ENCODE measurements at places on chromosomes 3 and 15. TPM values are rescaled to one million over a fixed set of nuclear protein-coding genes. Genes with fewer than 3 reads are reported as not detected.

Gene TLR9
- total RNA-seq, result not detected

GRCh38 chr3:131806736-131807135 is 228.1 kb downstream of the CPNE4 start:
- H3K4me1 ChIP-seq, result no peaks in the 10 kb centered on the region
- no peak for DNase-seq
- H3K4me3 ChIP-seq, result no peak overlapping the region
- H3K36me3 ChIP-seq, result no peaks in the 10 kb centered on the region

- H3K4me1 ChIP-seq, result no peaks in the 10 kb centered on the region
- no peak overlapping the region for H3K27ac ChIP-seq
- H3K4me3 ChIP-seq, result no peak overlapping the region
- DNase-seq, result no peak
- no peaks in the 10 kb centered on the region for H3K36me3 ChIP-seq
Observed at GRCh38 chr3:49867400-49867799, 2.3 kb downstream of the CAMKV start.

DNA sequence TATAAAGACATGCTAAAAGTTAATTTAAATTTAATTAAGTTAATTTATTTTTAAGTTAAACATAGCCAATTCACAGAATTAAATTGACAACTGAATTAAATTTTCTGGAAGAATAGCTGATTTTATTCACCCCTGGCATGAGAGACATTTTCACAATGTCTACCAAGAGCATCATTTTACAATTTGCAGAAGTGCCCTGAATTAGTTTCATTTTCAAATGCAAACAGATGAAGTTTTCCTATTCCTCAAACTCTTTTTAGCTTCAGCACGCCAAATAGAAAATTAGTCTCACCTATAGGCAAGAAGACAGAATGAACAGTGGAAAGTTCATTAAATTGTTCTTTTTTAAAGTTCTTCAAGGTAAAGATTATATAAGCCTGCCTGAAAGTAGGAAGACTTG is 259.3 kb downstream of the ZBBX start:
- no peaks in the 10 kb centered on the region for H3K36me3 ChIP-seq
- no peaks in the 10 kb centered on the region for H3K4me1 ChIP-seq
- H3K27ac ChIP-seq, result no peak overlapping the region
- no peak overlapping the region for H3K4me3 ChIP-seq
- H3K27me3 ChIP-seq, result no peaks in the 10 kb centered on the region

DNA sequence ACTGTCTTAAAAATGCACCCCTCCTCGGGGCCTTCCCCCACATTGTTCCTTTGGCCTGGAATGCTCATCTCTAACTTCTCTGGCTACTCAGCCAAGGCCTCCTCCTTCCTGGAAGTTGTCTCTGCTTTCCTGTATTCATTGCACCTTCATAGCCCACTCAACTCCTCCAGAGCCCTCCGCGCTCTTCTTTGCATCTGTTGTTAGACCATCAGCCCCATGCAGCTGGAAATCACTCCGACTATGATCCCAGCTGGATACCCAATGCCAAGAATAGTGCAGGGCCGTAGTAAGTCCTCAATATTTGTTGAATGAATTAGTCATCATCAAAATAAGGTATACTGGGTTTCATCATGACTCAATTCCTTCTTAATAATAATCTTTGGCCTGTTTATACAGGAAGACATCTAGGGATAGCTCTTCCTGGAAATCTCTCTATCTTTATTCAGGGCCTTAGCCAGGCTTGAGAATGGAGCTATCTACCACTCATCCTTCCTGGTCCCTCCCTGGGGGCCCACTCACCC is 112.7 kb downstream of the SYNPR start:
- no peaks in the 10 kb centered on the region for H3K36me3 ChIP-seq
- no peak for DNase-seq
- no peak overlapping the region for H3K4me3 ChIP-seq

DNA sequence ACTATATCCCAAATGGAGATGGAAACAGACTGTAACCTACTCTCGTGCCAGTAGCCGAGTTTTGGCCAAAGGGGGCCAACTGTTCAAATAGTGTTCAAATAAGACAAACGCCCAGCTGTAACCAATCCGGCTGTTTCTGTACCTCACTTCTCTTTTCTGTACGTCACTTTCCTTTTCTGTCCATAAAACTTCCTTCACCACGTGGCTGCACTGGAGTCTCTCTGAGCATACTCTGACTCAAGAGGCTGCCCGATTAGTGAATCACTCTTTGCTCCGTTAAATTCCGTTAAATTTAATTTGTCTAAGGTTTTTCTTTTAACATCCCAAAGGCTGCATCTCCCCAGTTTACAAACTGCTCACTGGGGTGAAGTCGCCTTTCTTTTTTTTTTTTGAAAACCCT is 219.2 kb upstream of the P2RY1 start:
- no peak overlapping the region for H3K27ac ChIP-seq
- DNase-seq, result peak; percentile 5
- H3K4me3 ChIP-seq, result no peak overlapping the region
- H3K27me3 ChIP-seq, result peaks cover 1% of the 10 kb centered on the region

- no peaks in the 10 kb centered on the region for H3K27me3 ChIP-seq
- no peak overlapping the region for H3K4me3 ChIP-seq
- H3K4me1 ChIP-seq, result peaks cover 24% of the 10 kb centered on the region
- H3K27ac ChIP-seq, result no peak overlapping the region
Observed at GRCh38 chr15:39786447-39787056, 3.9 kb upstream of the FSIP1 start.

Gene TPRG1
- total RNA-seq, result not detected

GRCh38 chr3:154123906-154124305 is 2.7 kb downstream of the ARHGEF26 start:
- no peaks in the 10 kb centered on the region for H3K27me3 ChIP-seq
- H3K27ac ChIP-seq, result no peak overlapping the region
- H3K36me3 ChIP-seq, result no peaks in the 10 kb centered on the region
- no peak overlapping the region for H3K4me3 ChIP-seq
- no peaks in the 10 kb centered on the region for H3K4me1 ChIP-seq

Gene PCNP
- 87.5 TPM for total RNA-seq

DNA sequence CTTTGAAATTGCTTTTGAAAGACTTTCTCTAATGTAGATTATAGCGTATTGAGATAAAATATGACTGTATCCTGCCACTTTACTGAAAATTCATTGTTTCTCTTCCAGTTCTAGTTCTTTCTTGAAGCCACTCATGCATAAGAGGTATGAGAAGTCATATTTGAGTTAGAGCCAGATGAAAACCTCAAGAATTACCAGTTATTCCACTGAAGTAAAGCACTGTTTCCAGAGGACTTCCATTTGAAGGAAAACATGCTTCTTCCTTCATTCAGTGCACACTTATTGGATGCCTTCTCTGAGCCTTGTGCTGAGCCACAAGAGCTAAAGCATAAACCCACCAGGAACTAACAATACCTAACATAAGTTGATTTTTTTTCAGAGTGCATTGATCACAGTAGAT is 513.4 kb downstream of the ZNF385D start:
- no peak overlapping the region for H3K4me3 ChIP-seq
- no peak for DNase-seq
- H3K36me3 ChIP-seq, result no peaks in the 10 kb centered on the region
- no peaks in the 10 kb centered on the region for H3K27me3 ChIP-seq

- no peaks in the 10 kb centered on the region for H3K27me3 ChIP-seq
- DNase-seq, result no peak
- H3K36me3 ChIP-seq, result no peaks in the 10 kb centered on the region
- no peaks in the 10 kb centered on the region for H3K4me1 ChIP-seq
- no peak overlapping the region for H3K4me3 ChIP-seq
- no peak overlapping the region for H3K27ac ChIP-seq
Observed at GRCh38 chr3:146598535-146598934, 6.6 kb downstream of the PLSCR5 start.

- H3K4me1 ChIP-seq, result no peaks in the 10 kb centered on the region
- H3K27me3 ChIP-seq, result no peaks in the 10 kb centered on the region
- H3K27ac ChIP-seq, result no peak overlapping the region
- no peak for DNase-seq
Observed at GRCh38 chr3:57252404-57252803, 24.9 kb downstream of the APPL1 start.

GRCh38 chr3:85591451-85591850 is 632.7 kb downstream of the CADM2 start:
- DNase-seq, result no peak
- no peak overlapping the region for H3K27ac ChIP-seq
- no peaks in the 10 kb centered on the region for H3K4me1 ChIP-seq

GRCh38 chr15:52324109-52324508 is 28.5 kb upstream of the MYO5C start:
- no peaks in the 10 kb centered on the region for H3K27me3 ChIP-seq
- peaks cover 8% of the 10 kb centered on the region for H3K36me3 ChIP-seq
- no peak overlapping the region for H3K27ac ChIP-seq
- peaks cover 2% of the 10 kb centered on the region for H3K4me1 ChIP-seq
- DNase-seq, result no peak

DNA sequence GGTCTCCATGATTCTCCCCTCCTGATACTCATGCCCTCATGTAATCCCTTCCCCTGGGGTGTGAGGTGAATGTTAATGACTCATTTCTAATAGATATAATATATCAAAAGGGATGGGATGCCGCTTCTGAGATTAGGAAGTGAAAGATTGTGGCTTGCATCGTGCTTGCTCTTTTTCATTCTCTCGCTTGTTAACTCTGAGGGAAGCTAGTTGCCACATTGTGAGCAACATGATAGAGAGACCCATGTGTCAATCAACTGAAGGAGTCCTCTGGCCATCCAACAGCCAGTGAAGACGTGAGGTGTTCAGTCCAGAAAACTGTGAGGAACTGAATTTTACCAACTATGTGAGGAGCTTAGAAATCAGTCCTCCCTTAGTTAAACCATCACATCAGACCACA is 28.9 kb upstream of the DRD3 start:
- H3K27me3 ChIP-seq, result peaks cover 7% of the 10 kb centered on the region
- DNase-seq, result no peak
- no peaks in the 10 kb centered on the region for H3K36me3 ChIP-seq

DNA sequence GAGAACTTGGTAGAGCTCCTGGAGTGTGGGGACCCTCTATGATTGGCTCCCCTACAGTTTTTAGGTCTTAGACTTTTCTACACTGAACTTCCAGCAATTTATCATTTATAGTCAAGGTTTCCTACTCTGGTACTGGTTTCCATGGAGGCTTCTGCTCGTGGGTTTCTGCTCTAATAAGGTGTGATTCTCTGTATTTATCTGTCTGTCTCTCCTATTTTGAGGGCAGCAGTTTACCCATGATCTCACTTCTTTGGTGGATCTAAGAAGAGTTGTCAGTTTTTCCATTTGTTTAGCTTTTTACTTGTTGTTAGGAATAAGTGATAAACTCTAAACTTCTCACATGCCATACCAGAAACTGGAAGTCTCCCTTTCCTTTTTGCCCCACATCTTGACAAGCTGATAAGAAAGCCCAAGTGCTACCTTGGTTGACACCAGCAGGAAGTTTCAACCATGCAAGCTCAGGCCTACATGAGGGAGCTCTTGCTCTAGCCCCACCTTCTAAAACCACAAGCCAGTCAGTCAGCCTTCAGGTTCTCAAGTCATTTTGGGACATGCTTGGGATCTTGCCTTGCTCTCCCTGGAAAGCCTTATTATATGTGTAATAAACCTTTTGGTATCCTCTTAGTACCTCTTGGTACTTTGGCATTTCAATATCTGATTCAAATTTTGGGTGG is 10.0 kb downstream of the TIMMDC1 start:
- H3K4me1 ChIP-seq, result no peaks in the 10 kb centered on the region
- no peak overlapping the region for H3K27ac ChIP-seq
- peaks cover 21% of the 10 kb centered on the region for H3K36me3 ChIP-seq
- H3K27me3 ChIP-seq, result no peaks in the 10 kb centered on the region
- H3K4me3 ChIP-seq, result no peak overlapping the region

DNA sequence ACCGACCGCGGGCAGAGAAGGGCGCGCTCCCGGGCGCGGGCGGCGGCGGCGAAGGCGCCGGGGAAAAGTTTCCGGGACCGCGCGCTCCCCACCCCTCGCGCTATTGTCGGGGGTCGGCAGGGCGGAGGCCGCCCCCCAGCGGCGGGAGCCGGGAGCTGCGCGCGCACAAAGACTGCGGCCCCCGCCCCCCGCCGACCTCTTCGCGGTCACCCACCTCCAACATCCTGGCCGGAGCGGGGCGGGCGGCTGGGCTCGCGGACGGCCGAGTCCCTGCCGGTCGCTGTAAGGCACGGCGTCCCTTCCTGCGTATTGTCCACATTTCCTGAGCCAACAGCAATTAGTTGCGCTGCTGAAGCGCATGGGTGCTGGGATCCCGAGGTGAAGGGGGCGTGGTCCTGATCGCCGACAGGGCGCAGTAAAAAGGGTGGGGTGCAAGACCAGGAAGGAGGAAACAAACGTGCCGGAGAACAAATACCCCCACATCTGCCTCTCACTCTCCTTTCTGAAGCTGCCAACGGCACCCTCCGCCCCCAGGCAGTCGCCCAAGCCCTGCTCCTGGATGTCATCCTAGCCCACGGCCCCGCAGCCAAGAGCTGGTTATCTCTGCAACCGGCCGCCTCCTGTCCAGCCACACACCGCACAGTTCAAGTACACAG is at the start of gene TMEM44:
Gene TMEM44, minus strand, starts transcription at position 71 of the 656 bp plus-strand sequence. CDS start 204 bp downstream, outside the sequence.
- peak within 1 kb of the TSS; percentile 75 for H3K4me3 ChIP-seq
- peak; percentile 69 for DNase-seq
- peaks cover 12% of the 10 kb centered on the region for H3K36me3 ChIP-seq
- no peaks in the 10 kb centered on the region for H3K27me3 ChIP-seq
- H3K27ac ChIP-seq, result peak within 1 kb of the TSS; percentile 64

DNA sequence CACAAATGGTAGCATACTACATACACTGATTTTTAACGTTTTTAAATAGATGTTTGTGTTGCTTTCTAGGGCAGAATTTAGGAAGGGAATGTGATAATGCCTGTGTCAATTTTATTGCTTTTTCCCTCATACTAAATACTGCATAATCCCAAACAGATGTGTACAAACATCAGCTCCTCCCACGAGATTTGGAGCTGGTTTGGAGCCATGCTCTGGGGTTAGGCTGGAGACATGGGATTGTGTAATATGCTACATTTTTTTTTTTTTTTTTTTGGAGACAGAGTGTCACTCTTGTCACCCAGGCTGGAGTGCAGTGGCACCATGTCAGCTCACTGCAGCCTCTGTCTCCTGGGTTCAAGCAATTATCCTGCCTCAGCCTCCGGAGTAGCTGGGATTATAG is 80.1 kb downstream of the EBLN2 start:
- H3K36me3 ChIP-seq, result no peaks in the 10 kb centered on the region
- H3K27me3 ChIP-seq, result peaks cover 4% of the 10 kb centered on the region
- DNase-seq, result no peak

- no peak for DNase-seq
- no peak overlapping the region for H3K4me3 ChIP-seq
- H3K27ac ChIP-seq, result no peak overlapping the region
- no peaks in the 10 kb centered on the region for H3K36me3 ChIP-seq
Observed at GRCh38 chr3:160698599-160699195, 21.7 kb downstream of the ARL14 start.

Gene LINS1
- 10.6 TPM for total RNA-seq

DNA sequence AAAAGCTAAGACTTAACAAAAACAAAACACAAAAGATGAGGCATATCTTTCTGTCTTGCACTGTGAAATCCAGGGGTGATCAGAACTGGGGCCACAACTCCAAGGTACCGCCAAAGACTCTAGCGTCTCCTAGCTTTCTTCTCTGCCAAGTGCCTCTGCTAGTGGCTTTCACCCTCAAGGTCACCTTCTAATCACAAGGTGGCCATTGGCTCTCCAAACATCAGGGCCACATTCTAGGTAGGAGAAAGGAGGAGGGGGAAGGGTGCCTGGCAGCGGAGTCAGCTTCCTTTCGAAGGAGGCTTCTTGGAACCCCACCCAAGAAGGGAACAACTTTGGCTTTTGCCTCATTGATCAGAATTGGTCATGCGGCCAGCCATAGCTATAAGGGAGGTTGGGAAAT is 168.8 kb upstream of the SMAD3 start:
- no peaks in the 10 kb centered on the region for H3K36me3 ChIP-seq
- no peaks in the 10 kb centered on the region for H3K27me3 ChIP-seq
- no peak for DNase-seq
- H3K4me3 ChIP-seq, result no peak overlapping the region
- peaks cover 6% of the 10 kb centered on the region for H3K4me1 ChIP-seq

- H3K4me3 ChIP-seq, result no peak overlapping the region
- no peak overlapping the region for H3K27ac ChIP-seq
- no peaks in the 10 kb centered on the region for H3K36me3 ChIP-seq
- no peaks in the 10 kb centered on the region for H3K4me1 ChIP-seq
Observed at GRCh38 chr3:138338244-138338643, 8.6 kb upstream of the NME9 start.
